Stimulated activated CD4-positive, alpha-beta T cell treated with anti-CD3 and anti-CD28 coated beads, TNF-alpha, amount 100 ng/mL, for 1 hour (primary cell): ENCODE measurements at places on chromosomes 6 and 20.

DNA sequence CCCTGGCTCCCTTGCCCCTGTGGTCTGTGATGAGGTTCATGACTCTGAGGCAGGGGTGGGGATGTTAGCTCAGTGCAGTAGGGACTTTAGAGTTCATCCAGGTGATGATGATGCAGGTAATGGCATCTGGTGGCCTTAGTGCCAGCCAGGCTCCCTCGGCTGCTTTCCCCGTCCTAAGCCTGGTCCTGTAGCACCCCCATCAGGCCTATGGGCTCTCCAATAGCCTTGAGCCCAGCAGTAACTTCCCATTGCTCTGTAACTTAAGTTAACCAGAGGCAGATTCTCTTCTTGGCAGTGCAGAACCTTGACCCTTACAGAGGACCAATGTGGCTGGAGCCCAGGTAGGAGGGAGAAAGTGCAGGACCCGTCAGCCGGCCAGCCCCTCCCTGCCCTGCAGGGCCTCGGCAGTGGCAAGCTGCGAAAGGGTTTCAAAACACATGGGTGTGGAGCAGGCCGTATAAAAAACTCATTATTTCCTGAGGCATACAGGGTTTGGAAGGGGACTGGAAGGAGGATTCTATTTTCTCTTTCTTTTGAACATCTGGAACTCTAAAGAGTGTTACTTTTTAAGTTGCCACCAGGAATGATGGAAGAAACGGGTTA is 406.9 kb downstream of the CDH26 start:
- DNase-seq, result no peak

DNA sequence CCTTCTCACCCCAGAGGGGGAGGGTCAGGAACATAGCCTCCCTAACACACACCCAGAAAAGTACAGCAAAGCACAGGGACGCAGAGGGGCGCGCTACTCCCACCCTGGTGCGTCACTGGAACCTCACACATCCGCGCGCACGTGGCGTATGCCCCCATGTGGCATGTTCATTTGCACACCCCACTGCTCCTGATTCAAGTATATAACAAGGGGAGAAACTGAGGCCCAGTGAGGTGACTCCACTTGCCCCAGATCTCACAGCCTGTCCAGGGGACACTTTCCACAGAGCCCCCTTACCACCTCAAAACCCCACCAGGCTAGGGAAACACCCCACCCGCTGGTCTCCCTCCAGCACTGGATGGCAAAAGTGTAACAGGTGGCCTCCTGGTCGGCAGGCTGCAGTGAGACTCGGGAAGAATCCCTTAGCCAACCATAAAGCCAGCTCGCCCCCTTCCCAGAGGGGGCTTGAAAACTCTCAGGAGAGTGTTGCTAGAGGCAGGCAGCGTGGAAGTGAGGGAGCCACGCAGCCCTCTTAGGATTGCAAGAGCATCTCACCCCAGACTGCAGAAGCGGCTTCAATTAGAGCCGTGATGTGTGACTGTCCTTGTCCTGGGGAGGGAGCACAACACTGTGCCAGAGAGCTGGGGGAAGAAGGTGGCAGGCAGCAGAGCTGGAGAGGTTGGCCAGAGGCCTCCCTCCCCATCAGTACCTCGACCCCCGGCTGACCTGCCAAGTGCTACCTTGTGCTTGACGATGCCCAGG is at the start of gene GRM4:
TSS of gene GRM4 (minus strand) at position 67 of the 762 bp plus-strand sequence. CDS start 12,591 bp downstream, outside the sequence.
- no peak for DNase-seq

DNA sequence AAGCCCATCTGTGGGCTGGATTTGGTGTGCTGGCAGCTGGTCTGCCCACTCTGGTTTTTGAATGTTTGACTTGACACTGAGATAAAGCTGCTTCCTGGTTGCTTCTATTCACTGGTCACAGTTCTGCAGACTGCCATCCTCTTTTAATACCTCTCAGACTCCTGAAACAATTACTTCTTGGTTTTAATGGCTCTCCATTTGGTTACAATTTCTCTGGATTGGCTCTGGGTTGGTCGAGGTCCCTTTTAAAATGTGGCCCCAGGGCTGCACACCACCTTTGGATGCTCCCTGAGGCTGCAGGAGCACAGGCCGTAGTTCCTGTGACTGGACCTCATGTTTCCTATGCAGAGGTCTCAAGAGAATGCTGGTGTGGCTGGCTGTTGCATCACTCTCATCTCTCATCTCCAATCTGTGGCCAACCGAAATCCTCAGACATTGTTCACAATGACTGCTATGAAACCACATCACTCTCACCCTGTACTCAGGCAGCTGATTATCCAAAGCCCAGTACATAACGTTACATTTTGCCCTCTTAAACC is 98.5 kb downstream of the INSM1 start:
- DNase-seq, result no peak

- DNase-seq, result no peak
Measured at GRCh38 chr6:44858998-44859397, 469.1 kb upstream of the RUNX2 start.

DNA sequence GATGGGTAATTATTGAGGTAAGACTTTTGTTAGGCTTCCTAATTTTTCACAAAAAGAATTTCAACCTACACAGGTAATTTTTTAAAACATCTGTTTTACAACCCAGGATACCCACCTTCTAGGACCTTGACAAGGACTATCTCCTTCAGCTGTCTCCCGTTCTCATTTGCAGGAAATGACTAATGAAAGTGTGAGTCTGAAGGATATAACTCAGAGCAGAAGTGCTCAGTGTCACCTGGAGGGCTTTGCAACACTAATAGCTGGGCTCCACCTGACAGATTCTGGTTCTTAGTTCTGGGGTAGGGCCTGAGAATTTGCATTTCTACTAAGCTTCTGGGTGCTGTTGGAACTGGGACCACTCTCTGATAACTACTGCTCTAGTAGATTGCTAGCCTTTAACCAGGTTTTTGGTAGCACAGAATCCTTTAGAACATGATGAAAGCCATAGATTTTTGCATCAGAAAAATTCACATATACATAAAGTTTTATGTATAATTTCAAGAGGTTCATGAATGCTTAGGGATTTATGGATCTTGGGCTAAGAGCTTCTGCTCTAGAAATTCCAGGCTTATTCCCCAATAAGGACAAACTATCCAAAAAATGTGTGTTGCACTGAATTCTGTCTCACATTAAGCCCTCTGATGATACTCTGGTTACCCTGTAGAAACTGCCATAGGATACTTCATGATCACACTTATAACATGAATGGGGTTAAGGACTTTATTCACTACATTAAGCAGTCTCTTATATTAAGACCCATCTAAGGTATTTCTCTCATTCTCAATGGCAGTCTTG is 30.3 kb downstream of the AK9 start:
- DNase-seq, result no peak

DNA sequence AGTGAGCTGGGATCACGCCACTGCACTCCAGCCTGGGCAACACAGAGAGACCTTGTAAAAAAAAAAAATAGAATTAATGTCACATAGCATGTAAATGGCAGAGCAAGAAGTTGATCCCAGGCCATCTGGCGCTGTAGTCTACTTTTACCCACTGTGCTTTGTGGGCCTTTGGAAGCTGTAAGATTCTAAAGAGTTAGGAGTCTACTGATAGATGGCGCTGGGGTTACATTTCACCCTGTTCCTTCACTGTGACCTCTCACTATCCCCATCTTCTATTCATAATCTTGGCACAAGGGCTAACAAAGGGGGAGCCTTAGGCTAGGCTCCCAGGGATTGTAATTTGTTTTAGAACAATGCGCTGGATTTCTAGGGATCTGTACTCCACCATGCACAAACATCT is 24.4 kb downstream of the SIRPD start:
- no peak for DNase-seq

- DNase-seq, result no peak
Measured at GRCh38 chr6:71766796-71767195, 119.6 kb upstream of the RIMS1 start.

GRCh38 chr20:3074812-3075211 is 3.4 kb downstream of the OXT start:
- no peak for DNase-seq
